ENCODE measurements at places on chromosomes 2 and 18.
A peak's percentile ranks its signal among the peaks of the same experiment; 100 is the strongest.

DNA sequence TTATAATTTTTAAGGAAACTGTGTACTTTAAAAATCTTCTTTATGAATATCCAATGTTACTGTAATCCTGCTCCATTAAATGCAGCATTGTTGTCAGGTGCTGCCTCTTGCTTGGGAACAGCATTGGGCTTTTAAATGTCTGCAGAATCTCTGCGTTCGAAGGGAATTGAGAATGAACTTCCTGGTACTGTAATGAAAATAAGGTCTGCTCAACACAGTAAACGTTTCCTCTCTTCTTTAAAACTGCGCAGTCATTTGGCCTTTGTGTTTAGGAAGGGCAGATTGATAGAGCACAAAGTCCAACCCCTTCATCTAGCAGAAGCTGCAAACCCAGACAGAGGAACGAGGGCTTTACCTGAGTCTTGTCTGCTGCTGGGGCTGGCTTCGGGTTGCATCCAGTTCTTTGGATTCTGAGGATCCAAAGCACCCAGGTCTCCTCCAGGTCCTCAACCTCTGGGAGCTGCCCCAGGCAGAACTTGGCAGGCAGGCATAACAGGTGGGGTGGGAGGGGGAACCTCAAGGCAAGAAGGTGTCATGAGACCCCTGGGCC lies 104.5 kb downstream of the UGGT1 start:
- peak; percentile 31 for DNase-seq

DNA sequence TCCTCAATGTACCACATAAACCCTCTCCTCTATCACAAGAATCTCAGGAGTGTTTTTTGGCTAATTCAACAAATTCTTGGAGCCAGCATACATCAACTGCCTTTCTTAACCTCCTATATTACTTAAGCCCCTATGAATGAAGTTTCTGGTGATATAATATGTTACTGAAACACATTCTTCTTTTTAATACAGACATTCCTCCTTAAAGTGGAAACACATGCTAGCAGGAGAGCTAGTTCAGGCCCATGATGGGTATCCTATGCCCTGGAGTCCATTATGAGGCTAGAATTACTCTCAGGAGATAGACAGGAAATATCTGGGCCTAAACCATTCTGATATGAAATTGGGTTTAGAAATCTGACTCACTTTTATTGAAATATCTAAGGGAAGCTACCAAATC lies 26.6 kb upstream of the RMDN2 start:
- no peak for DNase-seq

DNA sequence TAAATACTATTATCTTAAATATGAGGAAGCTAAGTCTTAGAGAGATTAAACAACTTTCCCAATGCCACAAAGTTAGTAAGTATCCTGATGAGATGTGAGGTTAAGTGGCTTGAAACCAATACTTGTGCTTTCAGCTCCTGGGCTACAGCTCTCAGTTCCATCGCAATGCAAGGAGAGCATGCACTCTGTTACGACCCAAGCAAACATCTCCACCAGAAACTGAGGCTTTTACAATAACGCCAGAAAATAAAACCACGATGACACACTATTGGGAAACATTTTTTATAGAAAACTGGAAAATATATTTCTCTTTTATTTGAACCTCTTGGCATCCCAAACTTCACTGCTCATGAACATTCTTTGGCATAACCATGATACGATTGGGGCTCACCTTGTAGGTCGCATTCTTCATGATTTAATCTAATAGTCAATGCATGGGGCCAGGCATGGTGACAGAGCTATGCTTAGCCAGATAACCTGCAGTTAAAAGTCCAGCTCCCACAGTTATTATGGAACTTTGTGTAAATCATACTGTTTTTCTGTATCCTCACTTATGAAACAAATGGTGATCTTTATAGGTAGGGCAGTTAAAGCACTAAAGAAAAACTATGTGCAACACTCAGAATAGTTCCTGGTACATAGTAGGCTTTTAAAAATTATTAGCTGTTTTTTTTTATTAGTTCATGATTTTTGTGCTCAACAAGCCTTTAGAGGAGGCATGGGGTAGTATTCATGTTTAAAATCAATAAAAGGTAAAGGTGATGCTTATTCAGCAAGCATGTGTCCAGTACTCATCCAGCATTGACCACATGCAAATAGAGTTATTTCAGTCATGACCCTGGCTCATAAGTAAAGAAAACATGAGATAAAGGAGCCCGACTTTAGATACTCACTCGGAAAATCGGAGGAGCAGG lies 238.3 kb upstream of the TRIB2 start:
- no peak for DNase-seq

DNA sequence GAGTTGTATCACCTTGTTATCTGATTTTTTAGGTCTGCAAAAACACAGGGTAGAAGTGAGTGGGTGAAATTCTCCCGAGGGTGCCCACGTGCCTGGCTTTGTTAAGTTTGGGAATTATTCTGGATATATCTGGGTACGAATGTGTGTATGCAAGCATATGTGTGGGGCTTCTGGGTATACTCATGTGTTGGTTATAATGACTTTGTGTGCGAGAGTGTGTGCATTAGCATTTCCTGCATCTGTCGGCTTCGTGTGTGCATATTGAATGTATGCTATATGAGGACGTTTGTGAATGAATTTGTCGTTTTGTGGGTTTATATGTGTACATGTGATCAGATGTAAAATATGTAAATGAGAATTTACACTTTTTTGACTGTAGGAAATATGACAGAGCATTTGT lies 13.8 kb upstream of the DNAJC27 start:
- DNase-seq, result no peak

- DNase-seq, result peak; percentile 16
Measured at GRCh38 chr2:54755641-54756326, 32.3 kb downstream of the EML6 start.

DNA sequence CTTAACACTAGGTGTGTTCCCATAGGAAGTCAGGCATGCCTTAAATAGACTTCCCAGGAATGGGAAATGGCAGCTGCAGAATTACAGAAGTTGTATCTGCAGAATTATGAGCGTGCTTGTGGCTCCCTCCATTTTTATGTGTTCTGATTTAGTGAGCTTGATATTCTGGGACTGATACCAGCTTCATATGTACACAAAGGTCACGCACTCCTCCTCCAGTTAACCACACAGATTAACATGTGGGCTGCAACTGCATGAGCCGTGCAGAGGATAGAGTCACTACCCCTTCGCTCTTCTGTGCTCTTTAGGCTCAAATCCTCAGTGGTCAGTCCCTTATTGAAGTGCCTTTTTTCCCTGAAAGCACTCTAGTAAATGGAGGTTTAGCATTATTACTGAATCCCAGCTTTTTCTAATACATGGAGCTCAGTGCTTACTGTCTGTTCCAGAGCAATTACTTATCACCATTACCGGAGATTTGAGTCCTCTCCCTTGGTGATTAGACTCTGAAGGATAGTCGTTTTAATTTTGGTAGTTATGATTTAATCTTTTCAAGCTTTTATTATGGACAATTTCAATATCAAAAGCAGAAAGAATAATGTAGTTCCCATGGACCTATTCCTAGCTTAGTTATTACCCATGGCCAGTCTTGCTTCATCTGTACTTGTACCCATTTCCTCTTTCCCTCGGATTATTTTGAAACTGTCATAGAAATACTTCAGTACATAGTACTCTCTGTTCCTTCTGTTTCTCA lies 238.3 kb downstream of the PRKCE start:
- DNase-seq, result peak; percentile 27

DNA sequence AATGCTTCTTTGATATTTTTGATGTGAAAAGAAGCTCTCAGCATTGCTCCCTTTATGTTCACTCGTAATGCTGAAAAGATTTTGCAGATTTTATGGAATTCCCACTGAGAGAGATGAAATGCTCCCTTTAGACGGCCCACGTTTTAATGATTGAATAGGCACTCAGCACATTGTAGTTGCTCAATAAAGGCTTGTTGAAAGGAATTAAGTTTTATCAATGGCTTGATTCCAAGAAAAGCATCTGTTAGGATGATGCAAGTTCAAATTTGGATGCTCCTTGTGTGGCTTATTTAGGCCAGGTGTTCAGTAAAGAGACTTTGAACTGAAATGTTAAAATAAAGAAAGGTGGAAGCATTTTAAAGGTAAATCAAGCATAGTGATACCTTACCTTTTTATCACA lies 725.1 kb downstream of the EPHA4 start:
- no peak for DNase-seq

GRCh38 chr2:240507778-240508251 lies 50.0 kb downstream of the ANKMY1 start:
- no peak for DNase-seq

- DNase-seq, result no peak
Measured at GRCh38 chr2:173961346-173961705, 3.8 kb downstream of the SP3 start.

GRCh38 chr2:222240676-222241049 lies 58.1 kb downstream of the PAX3 start:
- no peak for DNase-seq

- no peak for DNase-seq
Measured at GRCh38 chr2:240252191-240252871, 111.9 kb upstream of the OTOS start.

DNA sequence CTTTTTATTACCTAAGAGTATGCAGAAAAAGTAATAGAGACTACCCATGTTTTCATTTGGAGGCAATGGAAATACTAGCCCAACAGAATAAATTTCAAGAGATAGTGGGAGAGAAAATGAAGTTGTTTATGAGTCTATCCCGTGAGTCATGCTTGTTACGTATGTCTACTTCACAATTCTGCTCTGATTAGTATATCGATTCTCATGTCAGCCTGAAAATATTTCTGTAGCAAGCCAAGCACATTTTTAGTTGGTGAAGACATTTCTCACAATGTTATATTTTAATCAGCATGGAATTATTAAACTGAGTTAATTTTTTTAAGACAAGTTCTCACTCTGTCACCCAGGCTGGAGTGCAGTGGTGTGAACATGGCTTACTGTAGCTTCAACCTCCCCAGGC lies 346.1 kb downstream of the RPRM start:
- no peak for DNase-seq

DNA sequence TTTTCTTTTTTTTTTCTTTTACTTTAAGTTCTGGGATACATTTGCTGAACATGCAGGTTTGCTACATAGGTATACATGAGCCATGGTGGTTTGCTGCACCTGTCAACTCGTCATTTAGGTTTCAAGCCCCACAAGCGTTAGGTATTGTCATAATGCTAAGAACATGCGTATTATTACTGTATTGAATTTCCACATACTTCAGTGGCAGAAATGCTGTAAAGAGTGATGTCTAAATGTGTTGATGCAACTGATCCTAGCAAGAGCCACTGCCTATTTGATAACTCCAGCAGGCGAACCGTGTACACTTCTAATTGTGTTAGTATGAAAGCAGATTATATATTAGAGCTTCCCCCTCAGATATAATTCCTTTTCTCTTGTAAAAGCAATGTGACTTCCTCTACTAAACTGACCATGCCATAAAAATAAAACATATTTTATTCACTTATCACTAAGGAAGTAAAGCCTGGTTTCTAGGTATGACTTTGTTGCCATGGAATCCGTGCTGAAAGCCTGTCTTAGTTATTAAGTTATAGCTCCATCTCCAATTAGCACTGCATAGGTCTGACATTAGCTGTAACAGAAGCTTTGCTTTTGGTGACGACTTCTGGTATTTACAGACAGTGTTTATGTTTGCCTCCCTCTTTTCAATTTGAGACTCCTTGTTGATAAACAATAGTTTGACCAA lies 280.0 kb downstream of the GALR1 start:
- DNase-seq, result no peak

- no peak for DNase-seq
Measured at GRCh38 chr18:46097431-46097800, 680 bp downstream of the ATP5F1A start.

GRCh38 chr18:51107598-51108305 lies 77.7 kb downstream of the SMAD4 start:
- DNase-seq, result no peak

GRCh38 chr2:24022324-24022974 lies 12.6 kb downstream of the MFSD2B start:
- DNase-seq, result no peak

GRCh38 chr2:219396863-219397457 lies 9.2 kb upstream of the DNPEP start:
- DNase-seq, result no peak

- DNase-seq, result no peak
Measured at GRCh38 chr2:27653397-27653796, 10.0 kb downstream of the SUPT7L start.

DNA sequence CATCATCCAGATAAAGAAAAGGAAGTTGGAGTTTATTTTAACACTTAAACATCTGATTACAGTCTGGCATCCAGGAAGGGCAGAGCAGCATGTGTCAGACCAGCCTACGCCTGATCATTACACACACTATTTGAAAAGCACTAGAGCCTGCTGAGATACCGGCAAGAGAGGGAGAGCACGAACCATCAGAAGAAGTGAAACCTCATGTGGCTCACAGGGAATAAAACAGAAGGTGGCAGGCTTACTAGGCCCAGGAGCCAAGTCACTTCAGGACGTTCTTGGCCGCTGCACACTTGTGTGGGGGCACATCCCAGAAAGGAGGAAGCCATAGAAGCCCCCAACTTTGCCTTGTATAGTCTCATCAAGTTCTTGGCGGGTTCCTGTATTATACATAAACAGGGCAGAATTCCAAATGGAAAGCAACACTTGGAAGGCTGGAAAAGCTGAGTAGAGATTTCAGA lies 105.5 kb downstream of the UGGT1 start:
- peak; percentile 60 for DNase-seq

GRCh38 chr2:67304300-67304890 lies 92.7 kb upstream of the ETAA1 start:
- no peak for DNase-seq

DNA sequence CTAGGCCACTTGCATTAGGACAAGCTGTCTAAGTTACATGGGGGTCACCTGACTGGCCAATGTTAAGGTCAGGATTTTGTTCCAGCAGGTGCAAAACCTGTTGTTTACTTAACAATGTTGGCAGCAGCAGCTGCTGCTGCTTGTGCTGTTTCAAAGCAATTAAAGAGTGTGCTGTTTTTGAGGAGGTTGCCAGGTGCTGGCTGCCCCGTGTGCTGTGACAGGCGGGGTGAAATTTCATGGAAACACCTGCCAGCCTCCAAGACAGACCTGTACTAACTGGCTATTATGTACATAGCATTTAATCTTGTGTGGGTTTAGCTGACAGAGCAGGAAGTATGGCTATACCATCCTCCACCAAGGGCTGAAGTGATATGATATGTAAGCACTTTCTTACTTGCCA lies 224.9 kb downstream of the ASXL3 start:
- DNase-seq, result peak; percentile 99

GRCh38 chr18:79684283-79684631 lies 4.7 kb downstream of the CTDP1 start:
- no peak for DNase-seq

DNA sequence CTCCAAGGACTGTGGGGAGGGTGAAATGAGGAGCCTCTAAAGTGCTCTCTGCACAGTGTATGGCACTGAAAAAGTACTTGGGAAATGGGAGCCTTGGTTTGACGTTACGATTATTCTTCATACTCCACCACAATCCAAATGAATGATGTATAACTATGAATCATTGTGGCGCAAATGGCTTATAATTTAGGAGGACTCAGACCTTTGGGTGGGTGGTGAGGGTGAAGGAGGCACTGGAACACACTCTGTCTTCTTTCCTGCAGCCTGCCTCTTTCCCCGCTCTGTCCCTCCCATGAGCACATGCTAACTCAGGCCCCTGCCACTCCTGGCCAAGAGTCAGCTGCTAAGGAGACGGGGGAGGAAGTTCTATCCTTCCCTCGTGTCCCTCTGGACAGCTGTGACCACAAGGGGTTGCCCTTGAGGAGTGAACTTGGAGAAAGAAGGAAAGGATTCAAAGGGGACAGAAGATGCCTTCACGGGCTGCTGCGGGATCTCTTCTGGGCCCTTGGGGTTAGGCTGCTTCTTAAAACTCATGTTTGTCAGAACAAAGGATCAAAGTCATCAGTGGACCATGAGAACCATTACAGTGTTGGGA lies 36.5 kb downstream of the POLR1A start:
- DNase-seq, result no peak

- DNase-seq, result no peak
Measured at GRCh38 chr2:120460511-120460910, 114.6 kb downstream of the INHBB start.

All from NCI-H510A treated with DMSO at 0.1 percent for 48 hours (cell line).